Right ventricle myocardium inferior (tissue), 1 donor: ENCODE measurements at places on chromosomes 13 and 19.

DNA sequence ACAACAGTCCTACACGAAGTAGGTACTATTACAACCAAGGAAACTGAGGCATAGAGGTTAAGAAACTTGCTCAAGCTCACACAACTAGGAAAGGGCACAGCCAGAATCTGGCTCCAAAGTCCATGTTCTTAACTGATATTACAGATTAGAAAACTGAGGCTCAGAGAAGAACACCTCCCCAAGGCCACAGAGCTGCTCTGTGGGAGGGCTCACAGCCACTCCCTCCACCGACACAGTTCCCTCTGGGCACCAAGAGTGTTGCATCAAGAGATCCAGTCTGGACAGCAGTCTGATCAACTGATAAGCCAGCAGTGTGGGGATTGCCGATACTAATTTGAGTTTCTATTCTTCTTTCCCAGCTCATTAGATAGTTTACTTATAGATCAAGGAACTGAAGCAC is 29.5 kb downstream of the SLC15A1 start:
- DNase-seq: no peak

DNA sequence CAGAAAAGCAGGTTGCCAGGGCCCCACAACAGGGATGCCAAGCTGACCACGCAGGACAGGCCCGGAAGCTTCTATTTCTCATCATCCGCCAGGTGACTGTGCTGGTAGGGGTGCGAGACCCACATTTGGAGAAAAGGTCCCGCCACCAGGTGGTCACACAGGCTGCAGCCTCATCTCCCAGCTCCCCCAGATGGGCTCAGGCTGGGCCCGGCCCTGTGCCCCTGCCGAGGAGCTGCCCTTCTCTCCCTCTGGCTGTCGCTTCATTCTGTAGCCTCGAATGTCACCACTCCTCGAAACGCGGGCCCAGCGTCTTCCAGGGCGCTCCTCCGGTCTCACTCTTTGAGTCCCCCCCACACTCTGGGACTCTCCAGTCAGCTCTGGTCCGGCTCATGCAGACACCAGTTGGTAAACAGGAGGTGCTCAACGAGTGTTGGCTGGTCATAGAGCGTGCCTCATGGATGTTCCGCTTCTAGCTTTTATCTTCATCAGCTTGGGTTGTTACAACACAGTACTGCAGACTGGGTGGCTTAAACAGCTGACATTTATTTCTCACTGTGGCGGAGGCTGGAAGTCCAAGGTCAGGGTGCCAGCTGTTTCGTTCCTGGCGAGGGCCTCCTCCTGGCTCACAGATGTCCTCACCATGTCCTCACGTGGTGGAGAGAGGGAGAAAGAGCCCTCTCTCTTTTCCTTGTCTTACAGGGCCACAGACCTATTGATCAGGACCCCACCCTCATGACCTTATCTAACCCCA is 87.1 kb downstream of the TEX29 start:
- DNase-seq: peak; percentile 37

- DNase-seq: no peak
These were observed 4.3 kb downstream of the CTU1 start for GRCh38 chr19:51103926-51104341.

DNA sequence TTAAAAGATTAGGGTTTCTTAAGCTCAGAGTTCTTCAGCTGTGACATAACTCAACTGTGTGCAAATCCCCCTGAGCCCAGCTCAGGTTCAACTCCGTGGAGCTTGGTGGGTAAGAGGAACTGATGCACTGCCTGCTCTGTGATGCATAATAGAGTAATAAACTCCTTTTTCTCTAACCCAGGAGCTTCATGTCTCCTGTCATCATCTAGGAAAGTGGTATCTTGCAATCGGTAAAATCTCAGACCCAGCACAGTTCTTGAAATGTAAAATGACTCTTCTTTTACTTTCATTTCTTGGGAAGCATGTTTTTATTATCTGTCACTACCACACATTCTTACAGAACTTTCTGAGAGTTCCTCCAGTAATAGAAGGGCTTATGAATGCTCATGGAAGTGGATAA is 123.8 kb upstream of the PCDH9 start:
- no peak for DNase-seq

GRCh38 chr19:10245189-10245939 is 6.7 kb upstream of the MRPL4 start:
- no peak for DNase-seq

- DNase-seq: peak; percentile 53
These were observed 36.7 kb upstream of the C13orf46 start for GRCh38 chr13:114010401-114011101.

DNA sequence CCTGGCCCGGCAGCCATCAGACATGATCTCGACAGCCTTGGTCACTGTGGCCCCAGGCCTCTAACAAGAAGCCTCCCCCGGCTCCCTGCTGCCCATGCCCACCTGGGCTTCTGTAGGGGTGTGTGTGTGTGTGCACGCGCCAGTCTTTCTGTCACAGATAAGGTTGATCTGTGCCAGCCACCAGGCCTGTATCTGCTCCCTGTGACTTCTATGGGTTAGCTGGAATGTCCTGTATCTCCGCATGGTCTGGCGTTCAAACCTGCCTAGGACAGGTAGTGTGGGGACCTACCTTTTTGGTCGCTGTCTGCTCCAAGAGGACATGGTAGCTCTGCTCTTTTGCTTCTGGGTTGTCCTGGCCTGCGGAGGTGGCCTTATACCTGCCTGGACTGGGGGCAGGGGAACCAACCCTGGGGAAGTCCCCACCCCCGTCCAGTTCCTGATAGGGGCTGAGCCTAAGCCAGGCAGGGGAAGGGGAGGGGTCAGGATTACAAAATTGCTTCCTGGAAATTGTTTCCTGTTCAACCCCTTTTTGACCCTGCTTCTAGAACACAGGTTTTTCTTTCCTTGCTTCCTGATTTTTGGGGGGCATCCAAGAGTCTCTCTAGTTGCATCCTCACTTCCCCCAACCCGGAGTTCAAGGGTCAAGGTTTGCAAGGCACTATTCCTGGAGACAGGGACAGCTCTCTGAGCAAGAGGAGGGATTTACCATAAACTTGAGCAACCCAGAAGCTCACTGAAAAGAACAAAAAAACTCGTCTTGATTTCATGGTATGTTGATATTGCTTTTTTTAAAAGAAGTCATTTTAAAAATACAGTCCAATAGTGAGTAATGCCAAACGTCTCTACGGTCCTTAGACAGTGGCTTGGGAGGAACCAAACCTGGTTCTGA is at the start of gene LRG1:
Gene LRG1, minus strand, starts transcription at position 344 of the 889 bp plus-strand sequence. Its CDS starts 23 bp downstream, at position 321.
- DNase-seq: peak; percentile 81

- DNase-seq: peak; percentile 89
These were observed 17.7 kb downstream of the RFX2 start for GRCh38 chr19:6092329-6093286.

DNA sequence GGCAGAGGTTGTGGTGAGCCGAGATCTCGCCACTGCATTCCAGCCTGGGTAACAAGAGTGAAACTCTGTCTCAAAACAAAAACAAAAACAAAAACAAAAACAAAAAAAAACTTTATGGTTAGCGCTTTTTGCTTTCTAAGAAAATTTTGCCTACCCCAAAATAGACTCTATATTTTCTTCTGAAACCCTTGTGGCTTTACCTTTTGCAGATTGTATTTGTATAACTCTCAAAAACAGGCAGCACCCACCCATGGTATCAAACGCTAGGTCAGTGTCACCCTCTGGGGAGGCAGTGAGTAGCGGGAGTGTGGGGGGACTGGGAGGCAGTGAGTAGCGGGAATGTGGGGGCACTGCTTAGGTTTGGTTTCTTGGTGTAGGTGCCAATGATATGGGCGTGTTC is 7.5 kb upstream of the SLC39A3 start:
- no peak for DNase-seq

DNA sequence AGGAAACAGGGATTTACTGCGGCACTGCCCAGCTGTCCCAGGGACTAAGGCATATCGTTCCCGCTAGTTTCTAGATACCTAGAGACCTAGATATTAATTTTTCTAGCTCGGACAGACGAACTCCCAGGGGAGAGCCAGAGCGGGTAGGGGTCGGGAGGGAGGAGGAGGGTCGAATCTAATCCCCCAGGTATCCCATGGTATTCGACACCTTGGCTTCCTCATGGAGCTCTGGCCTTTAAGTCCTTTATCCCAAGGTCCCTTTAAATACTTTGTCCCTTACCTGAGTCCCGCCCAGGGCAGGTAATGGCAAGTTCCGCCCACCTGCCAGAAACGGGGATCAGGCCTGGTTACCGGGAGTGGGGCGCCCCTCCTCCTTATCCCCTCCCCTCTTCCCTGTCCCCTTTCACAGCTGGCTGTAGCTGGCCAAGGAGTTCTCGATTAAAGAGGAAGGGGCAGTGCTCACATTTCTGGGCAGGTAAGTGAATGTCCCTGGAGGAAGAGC is at the start of gene PRRG2:
Gene PRRG2, plus strand, starts transcription at position 310 of the 502 bp plus-strand sequence. CDS start 1,904 bp downstream, outside the sequence.
- DNase-seq: no peak

DNA sequence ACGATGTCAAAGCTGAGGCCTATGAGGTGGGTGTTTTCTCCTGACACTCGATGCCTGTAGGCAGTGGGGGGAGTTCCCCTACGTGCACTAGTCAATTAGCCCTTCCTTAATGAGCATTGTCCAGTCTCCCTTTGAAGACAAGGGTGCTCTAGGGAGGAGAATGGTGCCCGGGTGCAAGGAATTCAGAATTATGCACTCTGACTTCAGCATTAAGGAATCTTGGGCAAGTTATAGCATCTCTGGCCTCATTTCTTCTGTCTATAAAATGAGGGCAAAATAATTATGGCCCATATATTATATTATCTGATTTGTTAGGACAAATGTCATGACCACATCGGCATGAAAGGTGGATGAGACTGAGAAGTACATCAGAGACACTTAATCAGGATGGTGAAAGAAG is 82.1 kb upstream of the SLC7A1 start:
- DNase-seq: no peak

GRCh38 chr13:43006893-43007631 is 15.0 kb upstream of the EPSTI1 start:
- DNase-seq: no peak

DNA sequence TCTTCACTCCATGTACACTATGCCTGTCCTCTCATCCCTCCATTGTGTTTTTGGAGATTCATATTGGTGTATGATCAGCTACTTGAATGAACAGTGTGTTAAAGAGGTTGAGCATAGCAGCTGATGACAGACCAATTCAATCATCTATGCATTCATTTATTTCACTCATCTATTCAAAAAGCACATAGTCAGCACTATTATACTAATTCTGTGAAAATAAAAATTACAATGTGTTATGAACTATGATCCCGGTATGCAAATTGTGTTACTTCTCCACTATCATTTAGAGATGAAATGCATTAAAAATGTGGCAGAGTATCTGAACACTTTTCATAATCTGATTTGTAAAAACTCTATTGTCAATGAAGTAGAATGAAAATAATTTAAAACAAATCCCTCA is 5.9 kb downstream of the TRPC4 start:
- no peak for DNase-seq

GRCh38 chr13:48490241-48490640 is 42.6 kb downstream of the RCBTB2 start:
- no peak for DNase-seq

- no peak for DNase-seq
These were observed 143.3 kb upstream of the IPO5 start for GRCh38 chr13:97810152-97810551.

GRCh38 chr13:100808330-100809128 is 133.9 kb upstream of the TMTC4 start:
- no peak for DNase-seq
